Stimulated activated CD8-positive, alpha-beta memory T cell treated with anti-CD3 and anti-CD28 coated beads, Interleukin-7, amount 100 ng/mL, for 1 hour (primary cell): ENCODE measurements at places on chromosomes 3 and 15.

- DNase-seq = no peak
Measured at GRCh38 chr3:30686176-30686575, 79.8 kb downstream of the TGFBR2 start.

- no peak for DNase-seq
Measured at GRCh38 chr3:150902988-150903387, 2.3 kb downstream of the MINDY4B start.

GRCh38 chr15:45230245-45230965, 21.6 kb upstream of the SLC28A2 start:
- no peak for DNase-seq

DNA sequence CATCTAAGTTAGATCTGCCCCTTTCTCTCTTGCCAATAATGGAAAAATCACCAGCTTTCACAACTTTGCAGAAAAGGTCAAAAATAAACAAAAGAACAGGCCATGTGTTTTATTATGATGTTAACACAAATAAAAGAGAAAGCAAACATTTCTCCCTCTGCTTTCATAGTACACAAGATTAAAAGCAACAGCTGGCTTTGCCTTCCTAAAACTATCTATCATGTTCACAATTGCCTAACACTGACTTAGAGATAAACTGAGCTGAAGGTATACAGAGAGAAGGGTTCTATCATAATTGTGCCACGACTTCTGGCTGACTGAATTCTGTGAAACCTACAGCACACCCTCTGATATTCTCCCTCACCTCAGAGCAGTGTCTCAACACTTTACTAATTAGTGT, 29.4 kb downstream of the AADAC start:
- DNase-seq = no peak

DNA sequence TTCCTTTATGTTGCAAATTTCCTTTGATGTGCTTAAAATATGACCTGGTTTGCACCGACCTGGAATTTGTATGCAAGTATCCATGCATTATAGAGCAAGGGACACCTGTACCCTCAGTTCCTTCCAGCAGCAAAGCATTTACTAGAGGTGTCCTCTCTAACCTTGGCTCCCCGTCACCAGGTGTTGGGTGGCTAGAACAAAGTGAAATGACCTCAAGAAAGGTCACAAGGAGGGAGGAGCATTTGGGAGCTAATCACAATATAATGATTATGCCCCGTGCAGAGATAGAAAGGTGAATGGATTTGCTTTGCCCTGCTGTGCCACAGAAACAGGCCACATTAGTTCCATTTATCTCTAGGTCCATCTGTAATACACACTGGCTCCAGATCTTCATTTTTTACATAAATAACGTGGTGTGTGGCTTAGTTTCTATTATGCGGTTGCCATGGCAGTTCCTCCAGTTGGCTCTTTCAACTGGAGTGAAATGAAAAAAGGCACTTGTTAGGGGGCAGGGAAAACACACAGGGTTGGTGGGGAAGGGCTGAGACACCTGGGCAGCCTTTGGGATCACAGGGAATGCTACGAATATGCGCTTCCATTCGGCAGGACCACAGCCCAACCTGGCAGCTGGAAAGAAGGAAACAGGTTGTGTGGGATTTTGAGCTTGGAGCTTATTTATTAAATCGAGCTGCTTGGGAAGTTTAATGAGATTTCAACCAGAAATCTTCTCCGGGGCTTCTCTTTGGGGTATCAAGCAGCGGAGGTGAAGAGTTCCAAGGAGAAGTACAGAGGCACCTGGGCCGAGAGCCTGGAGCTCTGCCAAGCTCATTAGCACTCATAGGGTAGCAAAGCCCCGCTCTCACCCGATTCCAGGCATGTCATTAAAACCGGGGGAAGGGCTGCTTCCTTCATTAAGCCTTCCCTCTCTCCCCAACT, 233.5 kb upstream of the ST8SIA2 start:
- DNase-seq = no peak

- DNase-seq = no peak
Measured at GRCh38 chr15:90680371-90680935, 36.7 kb upstream of the BLM start.

DNA sequence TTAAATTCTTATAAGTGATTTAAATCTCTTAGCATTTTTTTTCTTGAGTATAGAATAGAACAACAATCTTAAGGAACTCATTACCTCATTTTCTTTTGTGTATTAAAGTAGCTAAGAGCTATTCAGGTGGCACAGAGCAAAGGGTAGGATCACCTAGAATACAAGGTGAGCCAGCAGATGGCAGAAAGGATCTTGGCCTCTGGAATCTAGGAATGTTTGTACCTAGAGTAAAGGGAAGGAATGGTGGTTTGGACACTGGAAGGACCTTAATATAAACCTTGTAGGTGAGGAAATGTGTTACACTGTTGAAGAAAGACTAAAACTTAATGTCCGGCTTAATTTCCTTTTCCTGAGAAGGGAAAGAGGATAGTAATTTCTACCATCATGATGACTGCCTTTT, 89.0 kb downstream of the GHSR start:
- DNase-seq = no peak

DNA sequence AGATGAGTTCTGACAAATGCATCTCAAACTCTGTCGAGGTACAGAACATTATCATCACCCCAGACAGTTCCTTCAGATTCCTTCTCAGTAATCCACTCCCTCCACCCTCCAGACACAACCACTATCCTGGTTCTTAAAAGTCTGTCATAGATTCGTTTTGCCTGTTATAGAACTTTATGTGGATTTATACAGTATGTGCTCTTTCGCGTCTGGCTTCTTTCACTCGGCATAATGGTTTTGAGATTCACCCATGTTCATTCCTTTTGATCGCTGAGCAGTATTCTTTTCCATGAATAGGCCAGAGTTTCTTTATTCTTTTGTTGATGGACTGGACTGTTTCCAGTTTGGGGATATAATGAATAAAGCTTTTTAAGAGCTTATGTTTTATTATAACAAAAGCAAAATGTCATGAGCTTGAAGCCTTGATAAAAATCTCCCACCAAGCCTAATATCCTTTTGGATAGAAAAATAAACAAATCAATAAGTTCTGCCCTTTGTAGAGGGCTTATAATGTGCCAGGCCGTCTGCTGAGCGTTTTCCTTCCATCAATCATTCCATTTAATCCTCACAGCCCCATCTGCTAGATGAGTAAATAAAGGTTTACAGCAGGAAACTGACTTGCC, 21.3 kb upstream of the RFTN1 start:
- DNase-seq = no peak

- DNase-seq = no peak
Measured at GRCh38 chr3:42546691-42547213, 35.0 kb downstream of the SEC22C start.

GRCh38 chr3:64578062-64578770, 109.6 kb downstream of the ADAMTS9 start:
- no peak for DNase-seq

DNA sequence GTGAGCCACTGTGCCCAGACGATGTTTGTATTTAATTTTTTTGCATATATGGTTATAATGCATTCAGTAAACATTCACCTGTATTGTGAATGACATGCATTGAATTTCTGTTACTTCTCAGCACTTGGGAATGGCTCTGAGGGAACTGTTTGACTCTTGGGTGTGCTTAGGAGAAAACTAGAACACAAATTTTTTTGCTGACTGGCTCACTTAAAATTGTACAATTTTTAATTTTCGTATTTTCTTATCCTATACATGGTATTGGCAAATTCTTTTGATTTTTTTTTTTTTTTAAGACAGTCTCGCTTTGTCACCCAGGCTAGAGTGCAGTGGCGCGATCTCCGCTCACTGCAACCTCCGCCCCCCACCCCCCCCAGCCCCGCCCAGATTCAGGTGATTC, 7.2 kb downstream of the ATP11B start:
- no peak for DNase-seq

DNA sequence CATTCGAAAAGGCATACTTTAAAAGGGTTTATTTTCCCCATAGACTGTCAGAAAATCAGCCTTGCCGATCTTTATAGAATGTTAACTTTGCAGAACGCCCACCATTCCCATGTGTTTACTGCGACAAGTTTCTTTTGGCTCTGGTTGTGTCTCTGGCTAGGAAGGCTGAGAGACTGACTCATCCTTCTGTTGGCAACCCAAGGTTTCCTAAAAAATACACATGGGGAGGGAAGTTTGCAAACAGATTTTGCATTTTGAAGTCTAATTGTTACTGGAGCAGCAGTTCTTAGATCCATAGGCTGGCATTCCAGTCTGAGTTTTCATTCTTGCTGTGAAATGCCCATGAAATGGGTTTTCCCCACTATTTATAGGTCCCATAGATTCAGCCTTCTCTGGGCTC, 37.9 kb upstream of the MINAR1 start:
- no peak for DNase-seq

DNA sequence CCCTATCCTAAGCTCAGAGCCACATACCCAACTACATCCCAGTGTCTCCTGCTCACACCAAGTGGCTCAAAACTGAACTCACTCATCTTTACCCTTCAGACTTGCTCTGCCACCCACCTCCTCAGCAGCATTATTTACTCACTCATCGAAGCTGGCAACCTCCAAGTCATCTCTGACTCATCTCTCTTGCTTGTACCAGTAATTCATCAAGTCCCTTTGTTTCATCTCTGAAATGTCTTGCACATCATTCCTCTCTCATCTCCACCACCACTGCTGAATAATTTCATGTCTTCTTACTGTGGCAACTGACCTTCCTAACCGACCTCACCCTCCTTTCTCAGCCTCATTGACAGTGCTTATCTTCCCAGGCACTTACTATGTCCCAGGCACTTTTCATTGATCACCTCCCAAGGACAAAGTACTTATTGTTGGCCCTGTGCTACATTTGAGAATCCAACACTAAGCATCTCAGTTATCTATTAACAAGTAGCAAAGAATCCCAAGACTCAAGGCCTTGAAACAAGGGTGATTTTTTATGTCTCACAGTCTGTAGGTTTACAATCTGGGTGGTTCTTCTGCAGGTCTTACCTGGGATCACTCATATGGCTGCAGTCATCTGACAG, 82.0 kb downstream of the MRPL46 start:
- no peak for DNase-seq

GRCh38 chr15:75167588-75168350, 33.9 kb upstream of the C15orf39 start:
- no peak for DNase-seq

DNA sequence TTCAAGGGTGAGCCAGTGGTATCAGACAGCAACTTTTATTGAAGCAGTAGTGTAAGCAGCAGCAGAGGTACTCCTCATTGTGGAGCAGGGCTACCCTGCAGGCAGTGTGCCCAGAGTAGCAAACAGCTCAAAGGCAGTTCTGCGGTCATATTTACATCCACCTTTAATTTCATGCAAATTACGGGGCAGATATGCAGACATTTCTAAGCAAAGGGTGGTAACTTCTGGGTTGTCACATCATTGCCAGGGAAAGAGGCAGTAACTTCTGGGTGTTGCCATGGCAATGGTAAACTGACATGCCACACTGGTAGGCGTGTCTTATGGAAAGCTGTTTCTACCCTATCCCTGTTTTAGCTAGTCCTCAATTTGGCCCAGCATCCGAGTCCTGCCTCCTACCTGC, 46.5 kb upstream of the CLDN18 start:
- no peak for DNase-seq

DNA sequence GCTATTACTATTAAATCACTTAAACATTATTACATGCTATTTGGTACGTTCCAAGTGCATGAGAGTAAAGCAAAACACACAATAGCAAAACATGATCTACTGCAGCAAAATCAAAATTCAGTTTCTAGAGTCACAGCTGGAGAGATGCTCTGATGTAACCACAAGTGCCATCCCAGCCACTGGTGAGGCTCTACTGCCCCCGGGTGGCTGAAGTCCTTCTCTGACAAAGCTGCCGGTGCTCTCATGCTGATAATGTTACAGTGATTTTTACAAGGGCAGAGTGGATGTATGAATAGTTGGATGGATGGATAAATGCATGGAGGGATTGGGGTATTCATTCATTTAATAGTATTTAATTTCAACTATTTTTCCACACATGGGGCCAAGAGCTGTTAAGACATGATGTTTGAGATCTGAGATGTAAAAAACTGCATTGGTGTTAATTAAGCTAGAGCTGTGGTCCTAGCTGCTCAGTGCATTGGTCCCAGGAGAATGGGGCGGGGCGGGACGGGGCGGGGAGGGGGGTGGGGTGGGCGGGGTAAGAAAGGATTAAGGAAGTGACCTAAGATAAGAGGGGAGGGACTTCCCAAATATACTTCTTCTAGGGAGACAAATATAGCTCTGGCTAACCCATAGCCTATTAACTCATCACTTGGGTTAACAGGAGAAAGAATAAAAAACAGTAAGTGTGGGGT, 5.3 kb upstream of the SPESP1 start:
- no peak for DNase-seq

- DNase-seq = no peak
Measured at GRCh38 chr3:112136959-112137693, 4.1 kb upstream of the GCSAM start.

DNA sequence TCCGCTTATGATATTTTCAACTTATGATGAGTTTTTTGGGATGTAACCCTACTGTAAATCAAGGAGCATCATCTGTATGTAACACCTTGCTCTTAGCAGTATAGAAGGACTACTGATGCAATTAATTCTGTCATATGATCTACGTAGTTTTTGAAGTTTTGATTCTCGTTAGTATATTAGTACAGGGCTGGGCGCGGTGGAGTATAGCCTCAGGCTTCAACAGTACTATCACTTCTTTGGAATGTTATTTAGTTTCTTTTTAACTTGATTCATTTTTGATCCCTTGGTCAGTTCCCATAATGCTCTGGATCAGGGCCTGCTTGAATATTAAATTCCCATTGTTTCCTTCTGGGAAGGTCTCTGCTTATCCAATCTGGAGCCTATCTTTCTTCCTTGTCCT, 23.9 kb upstream of the AP4E1 start:
- no peak for DNase-seq
